Bone marrow (tissue), 2 donors: ENCODE measurements at places on chromosomes 1 and 21.

GRCh38 chr1:16430606-16431005 is 6.6 kb downstream of the SPATA21 start:
- DNase-seq, result no peak

DNA sequence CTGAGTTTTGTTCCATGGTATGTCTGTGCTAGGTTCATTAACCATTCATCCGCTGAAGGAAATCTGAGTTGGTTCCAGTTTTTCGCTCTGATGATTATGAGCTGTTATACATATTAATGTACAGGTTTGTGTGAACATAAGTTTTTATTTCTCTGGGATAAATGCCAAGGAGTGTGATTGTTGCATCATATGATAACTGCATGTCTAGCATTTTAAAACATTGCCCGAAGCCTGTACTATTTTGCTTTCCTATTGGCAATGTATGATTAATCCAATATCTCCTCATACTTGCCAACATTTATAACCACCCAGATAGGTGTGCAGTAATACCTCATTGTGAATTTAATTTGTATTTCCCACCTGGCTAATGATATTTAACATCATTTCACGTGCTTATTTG is 322.7 kb downstream of the ZNF326 start:
- no peak for DNase-seq

DNA sequence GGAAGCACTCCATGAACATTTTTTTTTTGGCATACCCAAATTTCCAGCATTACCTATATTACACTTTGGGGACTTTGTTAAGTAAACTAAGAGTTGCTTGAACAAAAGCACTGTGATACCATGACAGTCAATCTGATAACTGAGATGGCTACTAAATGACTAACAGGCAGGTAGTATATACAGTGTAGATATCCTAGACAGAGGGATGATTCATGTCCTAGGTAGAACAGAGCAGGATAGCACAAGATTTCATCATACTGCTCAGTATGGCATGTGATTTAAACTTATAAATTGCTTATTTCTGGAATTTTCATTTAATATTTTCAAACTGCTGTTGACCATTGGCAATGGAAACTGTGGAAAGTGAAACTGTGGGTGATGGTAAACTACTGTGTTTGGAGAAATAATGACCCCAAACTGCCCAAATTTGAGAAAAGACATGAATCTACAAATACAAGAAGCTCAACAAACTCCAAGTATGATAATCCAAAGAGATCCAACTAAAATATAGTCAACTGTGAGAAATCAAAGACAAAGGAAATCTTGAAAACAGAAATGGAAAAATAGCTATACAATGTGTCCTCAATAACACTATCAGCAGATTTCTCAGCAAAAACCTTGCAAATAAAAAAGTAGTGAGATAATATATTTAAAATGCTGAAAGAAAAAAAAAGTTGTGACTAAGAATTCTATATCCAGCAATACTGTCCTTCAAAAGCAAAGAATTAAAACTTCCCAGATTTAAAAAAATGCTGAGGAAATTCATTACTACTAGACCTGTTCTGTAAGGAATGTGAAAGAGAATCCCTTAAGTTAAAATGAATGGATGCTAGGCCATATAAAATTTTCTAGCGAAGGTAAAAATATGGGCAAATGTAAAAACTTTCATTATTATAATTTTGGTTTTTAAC is 410.4 kb downstream of the DUSP10 start:
- no peak for DNase-seq

DNA sequence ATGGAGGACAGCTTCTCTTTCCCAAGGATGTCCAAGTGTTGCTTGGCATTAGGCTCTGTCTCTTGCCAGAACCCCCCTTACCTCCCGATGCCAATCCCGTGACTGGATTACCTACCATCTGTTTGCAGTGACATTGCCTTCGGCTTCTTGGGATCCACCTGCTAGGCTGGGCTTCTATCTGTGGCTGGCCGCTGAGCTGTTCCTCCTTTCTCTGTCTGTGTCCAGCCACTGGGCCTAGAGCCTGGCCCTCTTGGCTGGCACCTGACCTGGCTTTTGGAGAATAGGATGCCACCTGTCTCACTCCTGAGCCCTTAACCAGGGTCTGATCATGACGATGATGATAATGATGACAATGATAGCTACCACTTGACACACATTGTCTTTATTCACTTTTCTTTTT is 41.6 kb upstream of the STUM start:
- no peak for DNase-seq

GRCh38 chr1:94236630-94237290 is 624 bp downstream of the ARHGAP29 start:
- no peak for DNase-seq

DNA sequence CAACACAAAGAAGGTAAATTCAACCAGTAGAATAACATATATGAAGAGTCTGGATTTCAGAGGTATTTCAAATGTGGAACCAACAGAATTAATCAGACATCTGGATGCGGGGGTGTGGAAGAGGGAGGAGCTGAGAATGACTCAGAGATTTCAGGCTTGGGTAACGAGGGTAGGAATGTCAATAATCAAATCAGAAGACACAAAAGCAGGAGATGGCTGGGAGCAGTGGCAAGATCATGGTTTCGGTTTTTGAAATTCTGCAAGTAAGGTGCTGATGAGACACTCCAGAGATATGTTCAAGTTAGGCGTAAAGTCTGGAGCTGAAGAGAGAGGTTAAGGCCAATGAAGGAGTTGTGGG is 64.0 kb downstream of the PLPPR5 start:
- DNase-seq, result no peak

- no peak for DNase-seq
Observed at GRCh38 chr1:56404561-56405030, 174.8 kb downstream of the PLPP3 start.

- no peak for DNase-seq
Observed at GRCh38 chr1:5962265-5963105, 29.7 kb downstream of the NPHP4 start.

DNA sequence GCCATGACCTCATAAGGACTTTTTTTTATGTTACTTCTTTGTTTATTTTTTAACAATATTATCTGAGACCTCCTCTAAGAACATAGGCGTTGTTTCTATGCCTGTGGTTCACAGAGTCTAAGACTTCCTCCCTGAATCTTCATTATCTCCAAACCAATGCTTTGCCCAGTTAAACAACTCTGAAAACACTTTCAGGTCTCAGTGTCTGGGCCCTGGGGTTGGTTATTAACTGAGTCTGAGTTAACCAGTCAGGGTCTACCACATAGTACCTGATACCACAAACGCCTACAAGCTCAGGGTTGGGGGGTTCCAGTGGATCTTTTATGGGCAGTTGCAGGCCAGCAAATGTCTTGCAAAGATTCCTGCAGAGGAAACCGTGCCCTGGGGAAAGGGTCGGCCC is 138.2 kb downstream of the AJAP1 start:
- DNase-seq, result no peak

GRCh38 chr1:43492826-43493225 is 37.9 kb upstream of the PTPRF start:
- no peak for DNase-seq

DNA sequence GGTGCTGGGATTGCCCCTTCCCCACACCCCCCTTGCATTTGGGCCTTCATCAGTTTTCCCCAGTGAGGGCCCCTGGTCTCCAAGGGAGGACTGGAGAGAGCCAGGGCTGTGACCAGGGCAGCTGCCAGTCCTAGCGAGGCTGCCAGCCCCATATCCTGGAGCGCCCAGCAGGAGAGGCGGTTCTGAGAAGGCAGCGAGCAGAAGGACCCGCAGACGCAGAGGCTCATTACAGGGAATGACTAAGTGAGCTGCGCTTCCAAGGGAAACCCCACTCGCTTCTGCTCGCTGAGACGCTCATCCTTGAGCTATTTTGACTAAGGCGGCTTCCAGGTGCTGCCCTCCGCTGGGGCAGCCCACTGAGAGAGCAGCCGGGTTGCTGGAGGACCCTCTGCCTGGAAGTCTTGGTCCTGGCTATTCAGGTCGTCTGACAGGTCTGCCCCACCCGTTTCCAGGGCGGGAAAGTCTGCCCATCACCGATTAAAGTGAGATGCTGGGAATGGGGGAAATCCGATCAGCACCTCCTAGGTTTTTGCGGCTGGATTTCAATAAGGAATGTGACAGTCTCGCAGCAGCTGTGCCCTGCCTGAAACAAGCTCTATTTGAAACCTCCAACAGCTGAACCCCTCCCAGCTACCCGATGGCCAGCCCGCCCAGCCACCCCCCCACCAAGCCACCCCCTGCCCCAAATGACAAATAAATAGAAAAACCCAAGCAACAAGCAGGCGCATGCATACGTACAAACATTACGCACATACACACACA is 2.8 kb downstream of the KCNN3 start:
- DNase-seq, result no peak

DNA sequence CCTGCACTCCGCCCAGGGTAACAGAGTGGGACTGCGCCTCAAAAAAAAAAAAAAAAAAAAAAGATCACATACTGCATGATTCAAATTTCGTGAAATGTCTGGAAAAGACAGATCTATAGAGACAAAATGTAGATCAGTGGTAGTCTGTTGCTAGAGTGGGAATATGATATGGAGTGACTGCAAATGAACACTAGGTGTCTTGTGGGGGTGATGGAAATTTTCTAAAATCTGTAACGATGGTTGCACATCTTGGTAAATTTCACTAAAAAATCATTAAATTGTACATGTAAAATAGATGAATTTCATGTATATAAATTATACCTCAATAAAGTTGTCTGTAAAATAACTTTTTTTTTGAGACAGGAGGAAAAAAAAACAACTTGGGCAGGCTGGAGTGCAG is 5.5 kb downstream of the AIDA start:
- DNase-seq, result no peak
